MM.1S (cell line): ENCODE measurements at places on chromosomes 3 and 15.
A peak's percentile ranks its signal among the peaks of the same experiment; 100 is the strongest.

DNA sequence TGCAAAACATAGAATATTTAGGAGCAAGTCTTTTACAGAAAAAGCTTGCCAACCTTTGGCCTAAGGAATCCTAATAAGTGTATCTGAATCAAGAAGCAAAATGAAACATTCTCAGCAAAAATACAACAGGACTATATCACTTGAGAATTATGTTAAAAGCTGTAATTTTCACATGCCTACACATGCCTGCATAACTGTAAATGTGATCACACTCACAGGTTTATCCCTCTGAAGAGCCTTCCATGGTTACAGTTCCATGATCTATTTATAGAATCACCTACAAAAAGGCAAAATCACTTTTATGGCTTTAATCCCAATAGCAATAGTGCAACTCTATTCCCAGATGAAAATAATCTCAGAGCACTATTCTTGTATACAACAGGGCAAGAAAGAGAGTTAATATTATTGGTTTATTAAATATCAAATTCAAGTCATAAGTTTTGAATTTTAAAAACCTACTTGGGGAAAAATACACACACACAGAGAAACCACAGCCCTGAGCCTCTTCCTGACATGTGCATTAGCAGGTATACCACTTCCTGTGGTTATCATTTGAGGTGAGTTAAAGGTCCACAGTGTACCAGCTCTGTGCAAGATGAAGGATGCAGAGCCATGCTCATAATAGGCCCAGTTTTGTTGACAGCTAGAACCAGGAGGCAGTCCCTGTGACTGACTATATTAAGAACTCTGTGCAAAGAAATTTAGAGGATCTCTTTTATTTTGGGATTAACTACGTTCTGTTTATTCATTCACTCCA is 252.5 kb upstream of the TGFBR2 start:
- peak; percentile 90 for DNase-seq

DNA sequence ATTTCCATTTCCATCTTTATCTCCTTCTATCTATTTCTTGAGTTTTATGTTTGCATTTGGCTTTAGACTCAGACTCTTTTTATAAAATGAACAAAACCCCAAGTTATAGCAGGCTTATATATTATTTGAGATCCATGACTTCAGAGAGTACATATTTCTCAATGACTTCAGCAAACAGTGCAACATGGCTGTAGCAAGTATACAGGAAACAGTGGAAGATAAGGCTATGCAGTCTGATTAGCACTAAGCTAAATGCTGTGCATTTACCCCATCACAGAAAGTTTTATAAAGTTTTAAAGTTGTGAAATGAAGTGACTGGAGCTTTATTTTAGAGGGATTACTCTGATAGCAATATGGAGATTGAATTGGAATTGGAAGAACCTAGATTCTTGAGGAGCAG is 463.5 kb upstream of the TGFBR2 start:
- no peak for DNase-seq

DNA sequence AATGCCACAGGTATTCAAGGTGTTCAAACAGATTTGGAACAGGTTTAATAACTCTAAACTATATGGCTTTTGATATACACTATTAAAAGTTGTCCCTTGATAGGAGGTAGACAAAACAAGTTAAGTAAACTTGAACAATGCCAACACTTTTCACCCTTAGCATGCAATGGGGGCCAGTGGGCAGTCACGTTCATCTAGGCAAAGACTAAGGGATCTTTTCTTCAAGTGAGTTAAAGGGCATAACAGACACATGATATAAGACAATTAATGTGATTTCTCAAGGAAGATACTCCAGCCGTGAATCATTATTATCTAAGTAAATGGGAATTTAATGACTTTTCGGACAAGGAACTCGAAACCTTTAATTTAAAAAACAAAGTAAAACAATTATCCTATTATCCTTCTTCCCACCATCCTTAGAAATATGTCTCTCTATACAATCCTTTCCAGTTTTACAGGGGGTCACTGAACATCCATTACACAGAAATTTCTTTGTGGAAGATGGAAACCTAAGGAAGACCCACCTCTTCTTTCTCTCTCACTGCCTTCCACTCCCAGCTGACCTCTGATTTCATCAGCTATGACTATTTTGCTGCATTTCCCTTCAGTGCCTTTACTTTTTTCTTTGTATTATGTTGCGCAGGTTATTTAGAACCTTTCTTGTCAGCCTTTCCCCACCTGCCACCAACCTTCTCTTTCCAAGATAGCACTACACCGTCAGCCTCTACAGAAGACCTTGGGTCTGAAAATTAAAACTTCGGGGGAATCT is 1.5 kb downstream of the CLDN1 start:
- no peak for DNase-seq

- DNase-seq = peak; percentile 76
Observed at GRCh38 chr3:55661141-55661540, 174.0 kb upstream of the WNT5A start.

DNA sequence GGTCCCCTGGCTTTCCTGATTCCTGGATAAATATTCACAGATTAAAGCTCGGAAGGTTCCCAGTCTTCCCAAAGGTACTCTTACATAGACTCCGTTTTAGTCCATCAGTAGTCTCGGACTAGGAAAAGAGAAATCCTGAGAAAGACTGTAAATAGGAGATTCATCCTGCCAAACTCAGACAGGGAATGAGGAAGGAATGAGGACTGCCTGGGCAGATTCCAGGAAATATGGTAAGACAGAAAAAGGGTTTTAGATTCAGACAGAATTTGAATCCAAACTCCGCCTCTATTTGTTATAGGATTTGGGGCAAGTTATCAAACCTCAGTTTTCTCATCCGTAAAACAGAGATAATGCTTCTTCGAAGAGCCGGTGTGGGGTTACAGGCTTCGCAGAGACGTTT is 77.8 kb upstream of the VGLL4 start:
- no peak for DNase-seq

DNA sequence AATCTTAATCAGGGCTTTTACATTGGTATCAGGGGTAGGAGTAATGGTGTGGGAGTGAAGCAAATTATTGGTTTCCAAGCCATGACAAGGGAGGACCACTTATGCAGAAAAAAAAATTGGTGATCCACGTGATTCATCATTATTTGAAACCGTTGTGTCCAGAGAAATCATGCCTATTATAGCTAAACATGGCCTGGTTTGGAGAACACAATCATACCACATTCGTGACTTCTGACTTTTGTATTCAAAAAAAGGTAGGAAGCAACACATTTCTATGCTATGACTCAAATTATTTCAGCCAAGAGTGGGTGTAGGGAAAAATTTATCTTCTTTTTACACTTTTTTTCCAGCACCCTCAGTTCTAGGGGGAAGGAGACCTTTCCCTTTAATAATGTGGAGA is 924.3 kb upstream of the GBE1 start:
- DNase-seq = no peak

GRCh38 chr3:197038679-197039462 is 9.3 kb upstream of the MELTF start:
- no peak for DNase-seq

- DNase-seq = no peak
Observed at GRCh38 chr3:186971578-186971977, 41.3 kb downstream of the ST6GAL1 start.

DNA sequence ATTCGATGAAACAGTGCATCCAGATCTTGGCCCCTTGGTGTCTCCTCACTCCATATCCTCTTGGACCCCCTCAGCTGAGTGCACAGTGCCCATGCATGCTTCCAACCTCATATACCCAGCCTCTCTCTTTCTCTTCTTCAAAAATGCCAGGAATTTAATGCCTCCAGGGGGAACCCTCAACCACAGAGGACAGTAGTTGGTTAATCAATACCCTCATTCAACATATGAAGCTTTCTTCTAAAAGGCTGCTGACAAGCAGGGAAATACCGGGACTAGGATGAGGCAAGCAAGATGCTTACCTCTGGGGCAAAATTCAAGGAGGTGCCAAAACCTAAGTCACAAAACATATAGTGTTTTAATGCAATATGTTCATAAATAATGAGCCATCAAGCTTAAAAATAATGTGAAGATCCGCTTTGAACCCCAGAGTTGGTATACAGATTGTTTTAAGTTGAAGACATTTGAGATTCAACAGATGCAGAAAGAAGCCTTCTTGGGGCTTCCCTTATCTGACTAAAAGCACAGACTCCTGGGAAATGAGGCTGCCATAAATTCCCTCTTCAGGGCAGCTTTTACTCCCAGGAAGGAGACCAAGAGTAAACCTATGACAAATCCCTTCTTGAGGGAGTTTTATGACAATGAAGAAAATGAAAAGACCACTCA is 48.2 kb upstream of the FHIT start:
- DNase-seq = no peak

GRCh38 chr15:22888120-22888859 is 49.8 kb downstream of the NIPA2 start:
- no peak for DNase-seq

DNA sequence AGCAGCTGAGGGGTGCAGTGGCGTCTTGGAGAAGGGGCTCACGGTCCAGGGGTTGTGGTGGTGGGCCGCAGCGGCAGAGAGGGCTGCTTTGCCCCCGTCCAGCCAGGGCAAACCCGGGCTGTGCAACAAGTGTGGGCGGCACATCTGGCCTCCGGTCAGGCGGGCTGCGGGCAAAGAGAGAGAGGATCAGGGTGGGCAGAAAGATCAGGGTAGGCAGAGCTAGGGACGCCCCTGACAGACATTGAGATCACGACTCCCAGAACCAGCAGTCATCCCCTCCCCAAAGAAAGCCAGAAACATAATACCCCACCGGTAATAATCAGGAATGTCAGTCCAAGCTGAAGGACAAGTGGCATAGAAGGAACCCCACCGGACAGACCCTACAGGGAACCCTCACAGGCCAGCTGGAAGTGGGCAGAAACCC is 6.8 kb downstream of the GATA2 start:
- DNase-seq = no peak

GRCh38 chr3:23640471-23641146 is 165.1 kb upstream of the UBE2E1 start:
- DNase-seq = no peak

DNA sequence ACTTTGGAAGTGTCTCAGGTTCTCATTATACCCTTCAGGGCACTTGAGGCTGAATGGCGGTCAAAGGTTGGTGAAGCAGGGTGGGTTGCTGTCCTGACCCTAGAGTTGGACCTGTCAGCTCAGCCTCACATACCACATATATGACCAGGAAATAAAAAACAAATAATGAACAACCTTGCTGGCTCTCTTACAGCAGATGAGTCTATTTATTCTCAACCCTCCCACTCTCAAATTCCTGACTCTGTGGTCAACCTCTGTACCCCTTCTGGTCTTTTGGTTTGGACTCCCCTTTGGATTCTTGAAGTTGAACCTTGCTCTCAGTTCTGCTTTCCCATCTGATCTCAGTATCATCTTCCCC is 16.9 kb downstream of the PPP2R3A start:
- no peak for DNase-seq

DNA sequence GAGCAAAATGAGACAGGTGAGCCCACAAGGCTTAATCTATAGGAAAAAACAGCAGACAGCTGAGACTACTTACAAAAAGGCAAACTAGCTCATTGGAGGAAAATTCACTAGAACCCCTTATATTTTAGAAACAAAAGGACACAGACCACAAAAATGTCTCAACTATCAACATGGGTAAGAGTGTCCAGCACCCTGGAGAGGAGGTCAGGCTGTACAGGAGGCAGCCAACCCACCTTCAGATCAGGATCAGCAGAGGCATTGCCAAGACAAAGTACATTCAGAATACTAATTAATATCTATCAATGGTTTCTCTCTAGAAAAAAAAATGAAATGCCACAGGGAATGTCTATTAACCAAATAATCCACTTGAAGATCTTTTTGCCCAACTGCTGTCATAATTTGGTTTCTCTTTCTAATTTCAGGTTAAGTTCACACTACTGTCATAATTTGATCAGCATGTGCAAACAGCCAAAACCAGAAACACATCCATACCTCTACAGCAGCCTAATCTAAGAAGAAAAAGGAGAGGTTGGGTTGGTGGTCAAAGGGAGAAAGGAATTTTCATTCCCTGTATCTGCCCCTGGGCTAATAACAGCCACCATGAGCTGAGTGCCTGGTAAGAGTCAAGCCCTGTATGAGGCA is 26.0 kb upstream of the THBS1 start:
- DNase-seq = peak; percentile 36

DNA sequence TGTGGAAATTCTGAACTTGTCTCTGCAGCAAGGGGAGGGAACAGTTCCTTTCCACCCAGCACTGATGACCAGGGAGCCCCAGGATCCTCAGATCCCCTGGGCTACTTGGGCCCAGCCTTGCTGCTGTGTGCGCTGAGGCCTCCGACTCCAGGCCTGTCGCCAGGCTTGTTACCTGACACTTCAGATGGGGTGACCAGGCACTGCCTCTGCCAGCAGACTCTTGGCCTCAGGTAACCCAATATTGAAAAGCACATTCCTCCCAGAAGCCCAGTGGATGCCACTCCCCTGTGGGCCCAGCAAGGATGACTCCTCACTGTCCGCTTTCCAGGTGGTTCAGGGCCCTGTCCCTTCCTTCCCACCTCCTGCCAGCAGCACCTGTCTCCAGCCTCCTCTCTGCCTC is 3.5 kb upstream of the PLA2G4E start:
- DNase-seq = no peak

- peak; percentile 41 for DNase-seq
Observed at GRCh38 chr15:61621146-61621545, 392.0 kb upstream of the RORA start.

- DNase-seq = no peak
Observed at GRCh38 chr15:31382713-31383045, 56.0 kb downstream of the KLF13 start.

- DNase-seq = no peak
Observed at GRCh38 chr3:160870327-160870726, 114.3 kb downstream of the PPM1L start.

GRCh38 chr3:110492876-110493275 is 578.7 kb upstream of the NECTIN3 start:
- DNase-seq = no peak

DNA sequence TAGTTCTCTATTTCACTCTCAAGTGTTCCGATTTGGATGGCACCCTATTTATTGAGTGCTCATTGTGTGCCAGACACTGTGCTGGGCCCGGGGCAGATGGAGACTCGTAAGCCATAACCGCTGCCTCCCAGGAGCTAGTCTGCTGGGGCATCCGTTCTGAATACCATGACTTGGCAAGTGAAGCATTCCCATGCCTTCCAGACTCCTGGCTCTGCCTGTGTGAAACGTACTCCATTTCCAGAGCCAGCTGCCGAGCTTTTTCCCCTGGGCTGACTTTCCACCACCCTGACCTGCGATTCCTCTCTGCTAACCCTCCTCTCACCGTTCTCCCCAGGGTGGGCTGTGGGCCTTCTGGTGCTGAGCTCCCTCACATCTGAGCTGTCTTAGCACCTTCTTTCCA is 303.1 kb upstream of the CTDSPL start:
- DNase-seq = no peak

DNA sequence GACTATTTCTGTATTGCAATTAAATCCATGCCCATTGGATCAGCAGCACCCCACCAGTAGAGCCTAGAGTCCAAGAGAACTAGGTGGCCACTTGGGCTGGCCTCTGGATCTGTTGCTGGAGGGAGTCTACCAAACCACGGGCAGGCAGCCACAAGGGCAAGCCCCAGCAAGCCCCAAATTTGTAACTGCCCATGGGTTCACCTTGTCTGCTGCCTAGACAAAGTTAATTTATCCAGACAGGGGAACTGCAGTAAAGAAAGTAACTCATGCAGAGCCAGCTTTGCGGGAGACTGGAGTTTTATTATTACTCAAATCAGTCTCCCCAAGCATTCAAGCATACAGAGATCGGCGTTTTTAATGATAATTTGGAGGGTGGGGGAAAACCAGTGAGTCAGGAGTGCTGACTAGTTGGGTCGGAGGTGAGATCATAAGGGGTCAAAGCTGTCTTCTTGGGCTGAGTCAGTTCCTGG is 74.0 kb upstream of the TERB2 start:
- no peak for DNase-seq

- no peak for DNase-seq
Observed at GRCh38 chr3:172536505-172536904, 13.3 kb upstream of the TNFSF10 start.

- DNase-seq = peak; percentile 95
Observed at GRCh38 chr15:23420806-23421575, 26.1 kb downstream of the GOLGA6L2 start.
